Activated CD4-positive, alpha-beta T cell treated with anti-CD3 and anti-CD28 coated beads for 36 hours (primary cell): ENCODE measurements at places on chromosomes 5 and 9. TPM values are rescaled to one million over a fixed set of nuclear protein-coding genes. Genes with fewer than 3 reads are reported as not detected.
A peak's percentile ranks its signal among the peaks of the same experiment; 100 is the strongest.

Gene SLC25A48
- total RNA-seq = not detected

DNA sequence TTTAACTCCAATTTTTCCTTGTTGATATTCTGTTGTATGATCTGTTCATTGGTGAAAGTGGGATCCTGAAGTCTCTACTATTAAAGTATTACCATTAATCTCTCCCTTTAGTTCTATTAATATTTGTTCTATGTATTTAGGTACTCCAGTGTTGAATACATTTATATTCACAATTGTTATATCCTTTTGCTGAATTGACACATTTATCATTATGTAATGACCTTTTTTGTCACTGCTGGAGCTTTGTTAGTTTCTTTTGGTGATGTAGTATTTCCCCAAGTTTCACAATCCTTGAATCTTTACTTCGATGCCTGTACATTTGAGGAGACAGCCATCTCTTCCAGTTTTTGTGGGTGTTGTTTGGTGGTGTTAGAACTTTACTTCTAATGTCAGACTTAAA lies 53.7 kb upstream of the PPP3R2 start:
- DNase-seq = no peak

Gene RASEF
- total RNA-seq = not detected

- DNase-seq = no peak
These were observed 3.8 kb downstream of the ZNF622 start for GRCh38 chr5:16461782-16462181.

GRCh38 chr5:24222876-24223275 lies 421.9 kb downstream of the CDH10 start:
- DNase-seq = no peak

DNA sequence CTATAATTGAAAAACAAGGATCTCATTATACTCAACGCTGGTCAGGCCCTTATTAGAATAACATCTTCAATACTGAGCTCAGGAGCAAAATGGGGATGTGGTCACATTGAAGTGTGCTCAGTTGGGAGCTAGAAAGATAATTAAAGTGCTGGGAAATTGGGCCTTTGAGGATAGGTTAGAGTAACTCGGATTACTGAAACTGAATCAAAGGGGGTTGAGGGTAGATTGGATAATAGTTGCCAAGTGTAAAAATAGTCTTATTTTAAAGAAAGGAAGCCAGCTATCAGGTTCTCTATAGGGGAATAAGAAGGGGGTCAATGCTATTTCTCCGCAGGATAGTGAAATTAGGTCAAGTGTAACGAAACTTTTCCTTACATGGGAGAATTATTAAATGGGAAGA lies 391.0 kb upstream of the PTPRD start:
- no peak for DNase-seq

GRCh38 chr9:103225702-103226646 lies 230.8 kb downstream of the CYLC2 start:
- no peak for DNase-seq

Gene FGD3
- total RNA-seq = 41.8 TPM

- no peak for DNase-seq
These were observed 543.2 kb upstream of the SGCD start for GRCh38 chr5:155783791-155784190.

DNA sequence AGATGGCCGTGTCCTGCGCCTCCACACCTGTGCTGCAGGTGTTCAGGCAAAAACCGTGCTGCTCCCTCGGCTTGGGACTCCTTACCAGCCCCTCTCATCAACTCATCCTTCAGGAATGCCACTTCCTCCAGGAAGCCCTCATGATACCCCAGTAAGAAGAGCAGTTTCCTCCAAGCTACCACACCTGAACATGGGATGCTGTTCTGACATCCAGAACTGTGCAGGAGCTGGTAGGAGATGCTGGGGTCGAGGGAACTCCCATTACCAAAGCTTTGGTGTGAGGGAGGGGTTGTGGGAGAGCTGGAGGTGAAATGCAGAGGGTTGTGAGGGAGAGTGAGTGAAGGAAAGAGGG lies 18.9 kb downstream of the CARD19 start:
- DNase-seq = no peak

Gene TRIO
- 9.2 TPM for total RNA-seq

- DNase-seq = no peak
These were observed 11.3 kb upstream of the TMEM141 start for GRCh38 chr9:136779808-136780207.

Gene GPX8
- not detected for total RNA-seq

GRCh38 chr9:136511670-136512592 lies 29.1 kb upstream of the SEC16A start:
- DNase-seq = no peak

GRCh38 chr5:96718635-96719077 lies 56.5 kb downstream of the CAST start:
- DNase-seq = no peak

DNA sequence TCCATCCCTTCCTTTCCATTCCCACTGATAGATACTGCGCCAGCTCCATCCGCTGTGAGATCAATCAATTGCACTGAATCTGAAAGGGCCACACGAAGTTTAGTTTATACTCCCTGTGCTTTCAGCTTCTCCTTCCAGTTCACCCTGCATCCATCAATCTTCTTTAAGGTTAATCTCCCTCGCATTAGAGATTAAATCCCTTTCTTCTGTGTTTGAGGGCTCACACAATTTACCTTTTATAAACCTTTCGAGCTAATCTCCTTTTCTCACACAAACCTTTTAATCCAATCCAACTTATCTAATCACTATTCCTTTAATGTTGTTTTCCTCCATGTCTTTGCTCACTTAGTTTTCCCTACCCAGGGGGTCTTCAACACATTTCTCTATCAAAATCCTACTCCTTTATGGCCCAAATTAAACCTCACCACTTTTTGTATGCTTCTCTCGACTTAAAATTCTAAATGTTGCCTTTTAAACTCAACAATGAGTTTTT lies 64.6 kb upstream of the HAPLN1 start:
- DNase-seq = no peak

GRCh38 chr5:88824892-88825583 lies 57.9 kb downstream of the MEF2C start:
- no peak for DNase-seq

Gene GFPT2
- 0.16 TPM for total RNA-seq

Gene SLC36A3
- total RNA-seq = not detected

- no peak for DNase-seq
These were observed 65.0 kb downstream of the SEMA6A start for GRCh38 chr5:116509483-116510244.

- DNase-seq = peak; percentile 45
These were observed 211.8 kb upstream of the C9orf72 start for GRCh38 chr9:27784847-27785713.

DNA sequence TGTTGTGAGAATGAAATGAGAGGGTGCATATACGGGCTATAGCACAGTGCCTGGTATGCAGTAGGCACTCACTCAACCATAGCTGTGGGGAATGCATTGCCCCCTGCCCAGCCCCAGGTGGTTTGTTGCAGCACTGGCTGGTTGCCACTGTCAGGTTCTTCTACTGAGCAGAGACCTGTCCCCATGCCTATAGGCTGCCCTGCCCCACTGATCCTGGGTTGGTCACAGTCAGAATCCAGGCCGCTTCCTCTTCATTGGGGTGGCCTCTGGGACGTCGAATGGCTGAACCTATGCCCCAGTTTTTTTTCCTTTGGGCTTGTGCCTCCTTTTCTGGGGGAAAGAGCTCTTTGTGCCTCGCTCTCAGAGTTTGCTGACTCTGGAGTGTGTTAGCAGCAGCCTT lies 74.6 kb downstream of the RGS3 start:
- DNase-seq = no peak

GRCh38 chr9:120408680-120409258 lies 171.2 kb downstream of the CDK5RAP2 start:
- DNase-seq = no peak

Gene GNA14
- 0.11 TPM for total RNA-seq

DNA sequence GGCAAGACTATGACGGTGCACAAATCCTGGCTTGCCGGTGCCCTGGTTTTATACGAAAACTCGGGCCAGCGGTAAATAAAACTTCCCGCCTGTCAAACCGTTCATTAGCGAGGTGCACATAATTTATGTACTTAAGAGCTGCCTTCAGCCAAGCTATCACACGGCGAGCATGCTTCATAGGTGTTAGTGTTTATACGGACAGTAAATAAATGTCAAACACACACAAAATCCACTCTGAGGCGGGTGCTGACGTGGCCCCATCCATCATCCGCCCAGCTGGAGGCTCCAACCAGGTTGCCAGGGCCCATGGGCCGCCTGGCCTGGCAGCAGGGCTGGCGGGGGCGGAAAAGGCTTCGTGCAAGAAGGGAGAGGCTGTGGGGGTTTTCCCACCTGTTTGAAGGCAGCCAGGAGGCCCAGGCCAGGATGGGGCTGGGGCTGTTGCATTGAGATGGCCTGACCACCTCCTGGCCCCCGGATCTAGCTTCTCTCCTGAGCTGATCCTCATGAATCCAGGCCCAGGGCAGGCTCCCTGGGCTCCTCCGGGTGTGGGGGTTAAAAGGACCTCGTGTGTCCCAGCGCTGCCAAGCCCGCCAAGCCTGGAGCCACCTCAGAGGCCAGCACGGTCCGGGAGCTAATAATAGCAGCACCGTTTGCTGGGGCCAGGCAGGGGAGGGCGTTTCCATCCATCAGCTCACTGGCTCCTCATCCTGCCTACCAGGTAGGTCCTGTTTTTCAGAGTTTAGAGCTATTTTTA lies 43.2 kb downstream of the BARX1 start:
- no peak for DNase-seq

DNA sequence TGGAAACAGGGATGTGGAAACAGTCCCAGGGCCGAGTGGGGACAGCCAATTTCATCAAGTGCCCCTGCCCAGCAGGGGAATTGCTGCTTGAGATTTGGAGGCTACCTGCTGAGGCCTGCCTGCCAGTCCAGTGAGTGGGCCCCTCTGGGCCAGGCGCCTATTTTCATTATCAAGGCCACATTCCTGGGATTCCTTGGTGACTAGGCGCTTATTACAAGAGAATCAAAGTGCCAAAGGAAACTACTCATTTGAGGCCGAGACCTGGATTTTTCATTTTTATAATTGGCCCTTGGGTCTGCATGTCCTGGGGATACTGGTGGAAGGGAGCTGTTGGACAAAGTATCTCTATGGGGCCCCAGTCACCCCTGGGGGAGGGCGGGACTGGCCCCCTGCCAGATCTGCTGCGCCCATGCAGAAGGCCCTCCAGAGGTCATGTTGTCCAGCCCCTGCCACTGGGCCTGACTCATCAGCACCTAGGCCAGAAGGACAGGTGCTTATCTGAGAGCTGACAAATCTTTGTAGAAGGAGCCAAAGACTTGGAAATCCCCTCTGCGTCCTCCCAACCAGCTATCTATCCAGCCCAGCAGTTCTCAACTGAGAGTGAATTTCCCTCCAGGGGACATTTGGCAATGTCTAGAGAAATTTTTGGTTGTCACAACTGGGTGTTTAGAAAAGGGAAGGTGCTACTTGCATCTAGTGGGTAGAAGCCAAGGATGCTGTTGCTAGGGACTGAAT lies 45.6 kb downstream of the FOXI1 start:
- DNase-seq = no peak

Gene CNTLN
- 1.2 TPM for total RNA-seq

Gene GARNL3
- 3.4 TPM for total RNA-seq

Gene BTNL3
- not detected for total RNA-seq

Gene SPINK1
- total RNA-seq = not detected

DNA sequence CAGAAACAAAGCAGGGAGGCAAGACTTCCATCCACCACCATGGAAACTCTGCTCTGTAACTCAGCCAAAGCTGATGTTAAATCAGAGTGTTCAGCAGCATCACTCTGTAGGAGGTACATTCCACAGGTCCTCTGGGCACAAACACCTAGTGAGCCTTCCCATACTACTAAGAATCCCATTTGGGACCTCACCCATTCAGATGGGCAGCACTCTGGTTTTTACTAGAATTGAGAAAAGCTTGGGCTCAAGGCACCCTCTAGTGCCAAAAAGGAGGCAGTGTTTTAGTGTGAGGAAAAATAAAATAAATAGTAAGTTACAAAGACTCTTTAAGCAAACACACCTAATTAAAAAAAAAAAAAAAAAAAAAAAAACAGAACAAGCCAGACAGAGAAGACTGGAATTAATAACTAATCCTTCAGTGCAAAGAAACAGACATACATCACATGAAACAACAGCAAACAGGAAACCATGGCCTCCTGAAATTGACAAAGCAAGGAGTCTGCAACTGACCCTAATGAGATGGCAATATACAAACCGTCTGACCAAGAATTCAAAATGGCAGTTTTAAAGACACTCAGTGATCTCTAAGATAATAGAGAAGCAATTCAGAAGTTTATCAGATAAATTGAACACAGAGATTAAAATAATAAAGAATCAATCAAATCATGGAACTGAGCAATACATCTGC lies 159.5 kb downstream of the GNA14 start:
- DNase-seq = no peak

Gene CDH9
- not detected for total RNA-seq

Gene SLC6A3
- not detected for total RNA-seq

DNA sequence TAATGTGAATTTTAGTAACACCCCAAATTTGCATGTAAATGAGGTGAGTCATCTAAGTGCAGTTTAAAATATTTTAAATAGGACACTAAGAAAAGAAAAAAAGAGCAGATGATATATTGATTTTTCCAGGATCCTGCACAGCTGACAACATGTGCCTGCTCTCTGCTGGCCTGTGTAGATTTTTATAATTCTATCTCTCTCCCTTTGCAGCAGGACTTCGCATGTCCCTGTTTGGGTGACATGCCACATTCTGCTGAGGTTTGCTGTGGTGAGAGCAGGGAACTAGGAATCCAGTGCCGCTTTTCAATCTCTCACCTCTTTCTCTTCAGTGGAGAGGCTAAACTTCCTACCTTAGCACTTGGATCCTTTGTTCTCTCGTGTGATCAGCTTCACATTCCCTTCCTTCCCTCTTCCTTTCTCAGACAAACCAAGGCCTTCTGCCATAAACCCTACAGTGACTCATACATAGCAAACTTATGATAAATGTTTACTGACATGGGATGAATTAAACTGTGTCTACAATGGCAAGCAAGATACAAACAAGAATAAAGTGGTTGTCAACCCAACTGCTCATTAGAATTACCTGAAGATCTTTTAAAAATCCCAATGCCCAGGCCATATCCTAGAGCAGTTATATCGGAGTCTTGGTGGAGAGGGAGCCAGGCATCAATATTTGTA lies 198.8 kb upstream of the EFNA5 start:
- no peak for DNase-seq

Gene PCDHA8
- total RNA-seq = not detected

GRCh38 chr5:43422143-43422542 lies 10.0 kb upstream of the CCL28 start:
- no peak for DNase-seq
